Right lobe of liver (tissue), 6 donors: ENCODE measurements at places on chromosomes 5 and 9. TPM values are rescaled to one million over a fixed set of nuclear protein-coding genes. Genes with fewer than 3 reads are reported as not detected.

GRCh38 chr5:79699763-79700400 is 10.2 kb downstream of the CMYA5 start:
- H3K36me3 ChIP-seq, result no peaks in the 10 kb centered on the region
- peaks cover 8% of the 10 kb centered on the region for H3K4me1 ChIP-seq

GRCh38 chr9:117233016-117233415 is 181.8 kb downstream of the ASTN2 start:
- no peaks in the 10 kb centered on the region for H3K4me1 ChIP-seq
- no peak overlapping the region for H3K27ac ChIP-seq
- H3K27me3 ChIP-seq, result no peaks in the 10 kb centered on the region
- no peaks in the 10 kb centered on the region for H3K36me3 ChIP-seq

DNA sequence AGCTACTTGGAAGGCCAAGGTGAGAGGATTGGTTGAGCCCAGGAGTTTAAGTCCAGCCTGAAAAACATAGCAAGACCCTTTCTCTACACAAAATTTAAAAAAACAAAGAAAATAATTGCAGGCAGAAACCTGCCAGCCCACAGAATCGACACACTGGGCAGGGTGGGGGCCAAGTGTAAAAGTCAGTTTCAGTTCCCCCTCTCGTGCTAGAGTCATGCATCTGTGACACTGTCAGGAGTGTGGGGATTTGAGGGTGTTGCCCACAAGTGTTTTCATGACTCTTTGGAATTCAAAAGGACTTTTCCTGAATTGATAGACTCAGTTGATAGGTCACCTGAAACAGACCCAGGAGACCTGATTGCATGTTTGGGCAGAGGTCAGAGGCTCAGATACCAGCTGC is 47.6 kb downstream of the PRRC2B start:
- no peak for DNase-seq
- no peak overlapping the region for H3K4me3 ChIP-seq
- no peaks in the 10 kb centered on the region for H3K4me1 ChIP-seq
- H3K27me3 ChIP-seq, result no peaks in the 10 kb centered on the region
- no peak overlapping the region for H3K27ac ChIP-seq

DNA sequence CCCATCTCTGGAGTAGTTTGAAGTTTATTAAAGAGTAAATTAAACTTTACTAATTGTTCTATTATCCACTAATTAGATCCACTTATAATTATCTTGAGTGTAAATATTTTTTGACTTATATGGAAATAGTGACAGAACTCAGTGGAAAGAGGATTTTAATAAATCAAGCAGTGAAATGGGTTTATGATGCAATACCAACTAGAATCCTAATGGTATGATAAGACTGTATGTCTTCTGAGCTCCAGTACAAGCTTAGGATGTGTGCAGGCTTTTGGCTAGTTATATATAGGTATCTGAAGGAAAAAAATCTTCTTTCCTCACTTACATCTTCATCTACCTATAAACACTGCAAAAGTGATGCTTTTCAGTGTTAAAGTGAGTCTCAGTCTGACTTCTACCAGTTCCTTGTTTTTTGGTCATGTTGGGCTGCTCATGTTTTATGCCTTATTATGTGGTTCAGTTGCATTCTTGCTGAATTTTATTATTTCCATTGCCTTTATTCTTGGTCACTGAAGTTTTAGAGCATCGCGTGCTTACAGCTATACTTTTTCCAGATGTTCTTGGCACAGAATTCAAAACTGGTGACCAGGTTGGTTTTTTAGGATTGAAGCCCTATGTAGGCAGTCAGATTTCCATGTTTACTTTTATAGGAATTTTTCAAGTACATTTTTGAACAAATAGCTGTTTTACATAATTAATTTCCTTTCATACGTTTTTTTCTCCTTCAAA is 30.5 kb downstream of the XRCC4 start:
- no peaks in the 10 kb centered on the region for H3K36me3 ChIP-seq
- no peaks in the 10 kb centered on the region for H3K27me3 ChIP-seq
- H3K27ac ChIP-seq, result no peak overlapping the region
- no peaks in the 10 kb centered on the region for H3K4me1 ChIP-seq
- no peak overlapping the region for H3K4me3 ChIP-seq

DNA sequence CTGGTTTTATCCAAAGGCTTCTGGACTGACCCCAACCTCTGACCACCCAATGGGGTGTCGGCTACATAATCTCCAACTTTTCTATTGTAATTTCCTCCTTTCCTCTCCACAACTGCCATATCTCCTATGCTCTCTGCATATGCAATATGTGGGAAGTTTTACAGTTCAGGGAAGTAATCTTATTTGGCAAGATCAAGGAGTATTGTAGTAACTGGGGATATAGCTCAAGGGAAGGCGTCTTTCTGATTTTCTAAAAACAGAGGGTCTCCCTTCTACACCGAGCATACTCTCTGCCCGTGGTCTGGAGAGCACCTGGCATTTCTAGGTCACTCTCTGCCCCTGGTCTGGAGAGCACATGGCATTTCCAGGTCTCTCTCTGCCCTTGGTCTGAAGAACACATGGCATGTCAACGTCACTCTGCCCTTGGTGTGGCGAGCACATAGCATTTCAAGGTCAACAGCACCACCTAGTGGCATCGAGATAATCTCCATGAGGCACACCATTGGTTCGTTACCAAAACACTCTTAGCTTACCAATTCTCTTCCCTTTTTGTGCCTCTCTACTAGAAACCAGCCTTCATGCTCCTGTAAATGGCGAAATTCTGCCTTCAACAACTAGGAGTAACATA is 616.4 kb upstream of the NUDT12 start:
- H3K36me3 ChIP-seq, result no peaks in the 10 kb centered on the region
- no peak overlapping the region for H3K4me3 ChIP-seq
- DNase-seq, result peak; percentile 33
- no peaks in the 10 kb centered on the region for H3K27me3 ChIP-seq
- no peaks in the 10 kb centered on the region for H3K4me1 ChIP-seq
- H3K27ac ChIP-seq, result no peak overlapping the region

- no peak overlapping the region for H3K4me3 ChIP-seq
- no peak for DNase-seq
- no peaks in the 10 kb centered on the region for H3K36me3 ChIP-seq
- no peak overlapping the region for H3K27ac ChIP-seq
Observed at GRCh38 chr9:35519692-35520363, 29.9 kb downstream of the RUSC2 start.

The PTBP3 gene
- total RNA-seq, result 17.0 TPM

The BRINP1 gene
- total RNA-seq, result 0.43 TPM

DNA sequence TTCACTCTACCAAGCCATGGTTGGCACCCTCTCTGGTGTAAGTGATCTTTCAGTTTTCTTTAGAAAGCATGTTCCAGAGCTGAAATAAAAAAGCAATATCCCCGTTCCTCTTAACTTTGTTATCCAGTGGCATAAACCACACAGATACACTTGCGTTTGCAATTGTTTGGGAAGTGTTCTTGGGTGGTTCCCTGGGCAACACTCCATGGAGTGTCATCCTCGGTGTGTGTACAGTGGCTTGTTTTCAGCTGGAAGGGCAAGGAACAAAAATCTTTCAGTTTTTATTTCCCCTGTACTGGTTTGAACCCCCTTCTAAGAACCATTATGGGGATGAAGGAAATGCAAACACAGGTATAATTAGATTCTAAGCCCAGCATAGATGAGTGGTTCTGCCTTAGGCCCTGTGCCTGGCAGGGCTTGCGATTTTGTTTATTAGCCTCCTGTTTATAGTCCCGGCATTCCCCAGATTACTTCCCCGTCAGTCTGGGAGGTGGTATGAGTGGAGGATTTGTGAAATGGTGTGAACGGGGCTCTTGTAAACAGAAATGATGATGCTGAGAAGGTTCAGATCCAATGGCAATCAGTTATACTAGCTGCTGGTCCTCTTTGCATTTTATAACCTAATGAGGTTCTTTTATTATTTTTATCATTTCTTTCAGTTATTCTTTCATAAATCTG is 76.0 kb upstream of the CD180 start:
- H3K4me3 ChIP-seq, result no peak overlapping the region
- no peak for DNase-seq
- H3K4me1 ChIP-seq, result peaks cover 3% of the 10 kb centered on the region
- H3K27me3 ChIP-seq, result no peaks in the 10 kb centered on the region

The DPM2 gene
- total RNA-seq, result 16.2 TPM

GRCh38 chr5:60458666-60459065 is 241.3 kb downstream of the DEPDC1B start:
- no peaks in the 10 kb centered on the region for H3K4me1 ChIP-seq
- no peak overlapping the region for H3K27ac ChIP-seq
- DNase-seq, result no peak
- no peak overlapping the region for H3K4me3 ChIP-seq

DNA sequence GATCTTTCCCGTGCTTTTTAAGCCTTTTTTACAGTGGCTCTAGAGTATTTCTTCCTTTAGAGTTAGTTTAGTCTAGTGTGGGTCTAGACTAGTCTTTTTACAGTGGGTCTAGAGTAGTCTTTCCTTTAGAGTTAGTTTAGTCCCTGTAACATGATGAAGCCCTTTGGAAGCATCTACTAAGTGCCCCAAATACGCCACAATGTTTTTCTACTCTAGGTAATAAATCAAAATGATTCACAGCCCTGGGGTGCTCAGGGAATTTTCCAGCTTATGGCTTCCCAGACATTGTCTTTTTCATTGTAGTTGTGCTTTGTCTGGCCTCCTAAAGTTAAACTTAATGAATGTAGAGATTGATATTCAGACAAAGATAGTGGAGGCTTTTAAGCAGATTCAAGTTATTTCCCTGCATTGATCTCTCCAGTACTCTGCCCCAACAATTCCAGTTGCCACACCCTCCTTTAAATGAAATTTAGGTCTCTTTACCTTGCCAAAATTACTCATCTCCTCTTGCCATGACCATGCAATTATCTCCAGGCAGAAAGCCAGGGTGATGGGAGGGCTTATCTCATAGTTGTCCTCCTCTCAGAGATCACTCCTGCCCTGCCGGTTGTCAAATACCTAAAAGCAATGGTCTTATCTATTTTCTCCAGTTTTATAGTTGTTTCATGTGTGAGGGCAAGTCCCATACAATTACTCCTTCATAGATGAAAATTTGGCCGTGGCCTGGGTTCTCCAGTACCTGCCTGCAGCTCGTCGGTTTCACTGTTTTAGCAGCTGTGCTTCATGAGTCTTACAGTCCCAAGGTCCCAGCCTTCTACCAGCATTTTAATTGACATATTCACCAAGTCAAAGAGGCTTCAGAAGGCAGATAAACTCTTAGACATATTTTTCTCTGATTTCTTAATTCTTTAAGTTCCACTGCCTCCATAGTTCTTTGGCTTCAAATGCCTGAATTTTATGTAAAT is 794.0 kb upstream of the COX7C start:
- H3K4me3 ChIP-seq, result no peak overlapping the region
- H3K36me3 ChIP-seq, result no peaks in the 10 kb centered on the region
- no peaks in the 10 kb centered on the region for H3K27me3 ChIP-seq
- DNase-seq, result no peak
- H3K4me1 ChIP-seq, result no peaks in the 10 kb centered on the region
